Ascending aorta (tissue), 2 donors: ENCODE measurements at places on chromosomes 3 and 15. TPM values are rescaled to one million over a fixed set of nuclear protein-coding genes. Genes with fewer than 3 reads are reported as not detected.

CCR4 gene
- 3.1 TPM for total RNA-seq

IL1RAP gene
- 12.8 TPM for total RNA-seq

STRA6 gene
- total RNA-seq: not detected

CDHR4 gene
- not detected for total RNA-seq

TSC22D2 gene
- total RNA-seq: 17.9 TPM

FYCO1 gene
- 56.2 TPM for total RNA-seq

DNA sequence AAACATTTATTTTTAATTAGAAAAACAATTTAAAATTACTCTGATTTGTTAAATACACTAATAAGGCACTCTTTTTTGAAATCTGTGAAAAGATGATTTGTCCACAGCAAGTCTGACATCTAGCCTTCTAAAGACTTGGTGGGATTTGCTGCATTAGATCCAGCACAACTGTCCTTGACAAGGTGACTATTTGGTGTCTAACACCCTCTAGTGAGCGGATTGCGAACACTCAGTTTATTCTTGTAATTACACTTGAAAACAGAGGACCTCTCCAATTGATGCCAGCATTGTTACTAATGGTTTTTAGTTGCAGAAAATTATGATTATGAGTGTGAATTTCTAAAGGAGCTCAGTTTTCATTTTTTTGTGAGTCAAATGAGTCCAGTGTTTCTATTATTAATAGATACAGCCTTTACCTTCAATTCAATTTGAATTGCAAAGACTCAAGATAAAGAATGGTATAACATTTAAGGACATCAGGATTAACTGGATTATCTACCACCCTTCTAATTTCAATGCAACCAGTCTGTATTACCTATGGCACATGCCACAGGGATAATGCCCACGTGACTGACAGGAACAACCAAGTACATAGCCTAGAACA, 29.7 kb upstream of the STRIT1 start:
- no peak for DNase-seq

- no peak for DNase-seq
These were observed 13.2 kb upstream of the TIPARP start for GRCh38 chr3:156661155-156661554.

DNA sequence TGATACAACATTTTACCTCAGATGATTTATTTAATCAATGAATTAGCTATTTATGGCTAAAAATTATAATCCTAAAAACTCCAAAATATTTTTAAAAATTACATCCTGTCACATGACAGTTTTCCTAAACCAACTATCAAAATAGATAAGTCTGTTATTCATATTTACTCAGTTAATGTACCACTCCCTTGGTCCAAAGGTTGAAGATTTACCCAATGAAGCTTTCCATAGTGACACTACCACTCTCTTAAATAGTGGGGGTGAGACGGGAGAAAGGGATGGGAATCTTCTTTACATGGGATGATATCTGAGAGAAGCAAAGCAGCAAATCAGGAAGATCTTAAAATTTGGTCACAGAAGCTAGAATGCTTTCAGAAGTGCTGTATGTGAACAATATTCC, 30.5 kb downstream of the XRN1 start:
- no peak for DNase-seq

DNA sequence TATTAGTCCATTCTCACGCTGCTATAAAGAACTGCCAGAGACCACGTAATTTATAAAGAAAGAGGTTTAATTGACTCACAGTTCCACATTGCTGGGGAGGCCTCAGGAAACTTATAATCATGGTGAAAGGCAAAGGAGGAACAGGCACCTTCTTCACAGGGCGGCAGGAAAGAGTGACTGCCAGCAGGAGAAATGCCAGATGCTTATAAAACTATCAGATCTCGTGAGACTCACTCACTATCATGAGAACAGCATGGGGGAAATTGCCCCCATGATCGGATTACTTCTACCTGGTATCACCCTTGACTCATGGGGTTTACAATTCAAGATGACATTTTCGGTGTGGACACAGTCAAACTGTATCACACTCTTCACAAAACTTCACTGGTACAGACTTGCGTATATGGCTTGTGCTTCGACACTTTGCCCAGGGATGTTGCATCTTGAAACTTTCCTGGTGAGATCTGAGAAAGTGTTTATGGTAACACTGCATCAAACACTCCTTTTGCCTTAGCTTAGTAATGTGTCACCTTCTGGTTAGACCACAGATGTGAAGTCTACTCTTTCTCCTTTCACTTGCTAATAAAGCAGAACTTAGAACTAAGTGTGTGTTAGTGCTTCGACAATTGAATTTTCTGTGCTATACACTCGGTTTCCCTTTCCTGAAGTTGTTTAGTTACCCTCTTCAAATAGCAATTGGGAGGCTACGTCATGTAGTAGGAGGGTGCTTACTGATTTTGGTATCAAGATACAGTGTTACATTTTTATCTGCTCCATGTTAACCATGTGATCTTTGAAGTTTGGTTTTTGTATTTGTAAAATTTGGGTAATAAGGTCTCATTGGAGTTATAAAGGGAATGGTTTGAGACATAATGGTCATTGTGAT, 185.7 kb downstream of the LPP start:
- no peak for DNase-seq

- no peak for DNase-seq
These were observed 37.1 kb upstream of the NR2F2 start for GRCh38 chr15:96293441-96293840.

- no peak for DNase-seq
These were observed 59.1 kb upstream of the CDV3 start for GRCh38 chr3:133514418-133514817.

GRCh38 chr3:141735176-141735575, 2.9 kb upstream of the RNF7 start:
- no peak for DNase-seq

- DNase-seq: no peak
These were observed 3.3 kb downstream of the C3orf70 start for GRCh38 chr3:185149591-185149990.

DNA sequence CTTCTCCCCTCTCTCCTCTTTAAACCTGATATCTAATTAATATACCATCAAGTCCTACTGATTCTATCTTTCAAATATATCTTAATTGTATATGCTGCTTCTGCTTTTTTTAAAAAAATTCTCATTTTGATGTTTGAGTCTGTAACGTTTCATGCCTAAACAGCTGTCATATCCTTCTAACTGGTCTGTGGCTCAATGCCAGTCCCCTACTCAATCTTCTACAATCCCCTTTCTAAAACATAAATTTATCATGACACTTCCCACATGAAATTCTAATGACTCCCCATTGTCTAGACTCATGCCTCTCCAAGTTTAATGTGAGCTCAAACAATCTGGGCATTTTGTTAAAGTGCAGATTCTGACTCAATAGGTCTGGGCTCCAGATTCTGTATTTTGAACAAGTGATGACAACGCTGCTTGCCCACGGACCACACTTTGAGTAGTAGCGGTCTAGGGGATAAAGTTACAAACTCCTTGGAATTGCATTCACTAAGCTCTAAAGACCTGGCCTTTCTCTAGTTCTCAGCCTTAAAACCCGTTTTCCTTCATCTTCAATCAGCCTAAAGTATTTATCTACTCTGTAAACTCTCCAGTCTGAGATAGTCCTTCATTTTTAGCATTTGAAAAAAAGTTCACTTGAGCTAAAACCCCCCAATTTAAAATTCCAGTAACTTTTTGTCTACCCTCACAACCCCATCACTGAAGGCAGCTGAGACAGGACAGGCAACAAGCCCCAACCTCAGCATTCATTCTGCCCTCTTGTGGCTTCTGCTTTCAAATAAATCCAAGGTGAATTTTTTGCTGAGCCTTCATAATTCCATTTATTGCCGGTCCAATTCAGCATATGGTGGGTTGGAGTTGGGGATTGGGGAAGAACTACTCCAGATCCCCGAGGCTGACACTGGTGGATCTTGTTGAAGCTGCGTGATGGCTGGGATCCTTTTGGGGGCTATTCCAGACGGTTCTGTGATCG, 88.1 kb upstream of the THRB start:
- DNase-seq: no peak

DNA sequence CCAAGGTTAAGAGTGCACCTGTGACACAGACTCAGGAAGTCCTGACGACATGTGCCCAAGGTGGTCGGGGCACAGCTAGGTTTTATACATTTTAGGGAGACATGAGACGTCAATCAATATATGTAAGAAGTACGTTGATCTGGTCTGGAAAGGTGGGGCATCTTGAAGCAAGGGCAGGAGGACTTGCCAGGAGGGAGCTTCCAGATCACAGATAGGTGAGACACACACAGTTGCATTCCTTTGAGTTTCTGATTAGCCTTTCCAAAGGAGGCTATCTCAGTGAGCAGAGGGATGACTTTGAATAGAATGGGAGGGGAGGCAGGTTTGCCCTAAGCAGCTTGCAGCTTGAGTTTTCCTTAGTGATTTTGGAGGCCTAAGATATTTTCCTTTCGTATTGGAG, 257.4 kb downstream of the CGGBP1 start:
- no peak for DNase-seq

GRCh38 chr3:14906355-14906971, 40.9 kb upstream of the NR2C2 start:
- no peak for DNase-seq

DNA sequence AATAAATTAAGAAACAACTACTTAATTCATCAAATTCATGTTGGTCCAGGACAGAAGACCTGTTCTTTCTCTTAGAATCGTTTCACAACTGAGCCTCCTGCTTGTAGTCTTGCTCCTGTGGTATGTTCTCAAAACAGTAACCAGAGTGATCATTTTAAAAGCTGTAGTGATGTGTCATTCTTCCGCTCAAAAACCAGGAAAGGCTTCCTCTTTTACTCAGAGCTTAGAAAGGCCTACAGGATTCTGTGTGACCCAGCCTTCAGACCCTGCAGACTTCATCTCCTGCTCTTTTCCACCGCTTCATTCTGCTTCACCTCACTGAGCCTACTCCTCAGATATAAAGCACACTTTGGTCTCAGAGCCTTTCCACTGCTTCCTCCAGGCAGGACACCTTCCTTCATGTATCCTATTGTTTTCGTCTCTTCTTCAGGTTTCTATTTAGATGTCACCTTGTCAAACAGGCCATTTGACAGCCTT, 22.7 kb downstream of the ST6GAL1 start:
- no peak for DNase-seq

DNA sequence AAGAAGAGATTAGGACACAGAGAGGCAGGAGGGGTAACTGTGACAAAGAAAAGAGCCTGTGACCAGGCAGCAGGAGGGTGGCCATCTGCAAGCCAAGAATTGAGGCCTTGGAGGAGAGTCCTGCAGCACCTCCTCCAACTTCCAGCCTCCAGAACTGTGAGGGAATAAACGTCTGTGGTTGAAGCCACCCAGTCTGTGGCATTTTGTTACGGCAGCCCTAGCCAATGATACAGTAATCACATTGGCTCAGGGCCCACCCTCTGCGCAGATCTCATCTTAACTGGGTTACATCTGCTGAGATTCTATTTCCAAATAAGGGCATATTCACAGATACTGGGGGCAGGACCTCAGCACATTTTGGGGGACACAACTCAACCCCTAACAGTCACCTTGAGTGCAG, 11.3 kb downstream of the SELENOS start:
- no peak for DNase-seq

- DNase-seq: no peak
These were observed 19.0 kb upstream of the CHCHD6 start for GRCh38 chr3:126685021-126685420.

- no peak for DNase-seq
These were observed 46.2 kb upstream of the PRTG start for GRCh38 chr15:55789066-55789660.

DNA sequence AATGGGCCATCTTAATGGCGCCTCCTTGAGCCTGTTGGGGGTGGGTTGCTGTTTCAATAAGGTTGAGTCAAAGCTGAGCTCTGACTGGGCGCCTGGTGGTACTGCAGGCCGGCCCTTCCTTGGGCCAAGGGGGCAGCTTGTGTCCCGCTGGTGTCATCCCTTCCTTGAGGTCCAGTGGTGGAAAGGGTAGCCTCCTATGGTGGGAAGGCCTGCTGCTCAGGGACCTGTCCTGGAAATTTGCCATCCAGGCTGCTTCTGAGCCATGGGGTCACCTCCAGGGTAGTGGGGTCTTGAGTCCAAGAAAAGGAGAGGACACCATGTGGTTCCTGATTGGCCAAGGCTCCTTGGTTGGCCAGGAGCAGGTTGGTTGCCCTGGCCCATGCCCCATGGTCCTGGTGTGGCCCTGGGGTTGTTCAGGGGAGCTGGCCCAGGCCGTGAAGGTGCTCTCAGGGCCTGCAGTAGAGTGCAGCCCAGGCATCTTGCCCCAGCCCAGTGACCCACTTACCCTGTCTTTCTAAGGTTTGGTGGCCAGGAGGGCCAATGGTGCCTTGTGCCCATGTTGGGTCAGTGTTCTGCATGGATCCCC, 188.7 kb downstream of the UBE3A start:
- no peak for DNase-seq

DNA sequence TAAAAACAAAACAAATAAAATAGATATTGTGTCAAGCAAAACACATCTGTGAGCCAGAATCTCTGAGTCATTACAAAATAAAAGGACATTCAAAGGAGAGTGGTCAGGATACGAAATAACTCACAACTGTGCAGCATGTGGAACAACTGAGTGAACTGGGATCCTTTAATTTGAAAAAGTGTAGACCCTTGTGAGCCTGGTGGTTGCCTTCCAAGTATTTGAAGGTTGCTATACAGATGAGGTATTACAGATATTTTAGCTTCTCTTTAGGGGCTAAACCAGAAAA, 26.7 kb downstream of the KCNMB2 start:
- no peak for DNase-seq

DNA sequence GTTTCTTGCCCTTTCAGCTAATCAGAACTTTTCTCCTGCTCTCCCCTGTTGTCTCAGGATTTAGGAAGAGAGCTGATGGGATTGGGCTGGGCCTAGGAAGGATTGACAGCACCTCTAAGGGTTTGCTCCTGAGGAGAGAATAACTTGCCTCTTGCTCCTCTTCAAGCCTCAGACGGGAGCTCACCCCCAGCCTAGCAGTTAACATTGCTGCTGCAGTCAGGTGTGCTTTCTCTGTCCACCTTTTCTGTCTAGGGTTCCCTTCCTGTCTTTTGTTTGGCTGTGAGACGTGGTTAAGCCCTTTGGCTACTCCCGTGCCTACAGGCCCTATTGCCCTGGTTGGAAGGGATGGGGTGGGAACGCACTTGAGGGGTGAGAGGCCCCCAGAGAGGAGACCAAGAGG, 20.1 kb downstream of the TMEM108 start:
- no peak for DNase-seq

DNA sequence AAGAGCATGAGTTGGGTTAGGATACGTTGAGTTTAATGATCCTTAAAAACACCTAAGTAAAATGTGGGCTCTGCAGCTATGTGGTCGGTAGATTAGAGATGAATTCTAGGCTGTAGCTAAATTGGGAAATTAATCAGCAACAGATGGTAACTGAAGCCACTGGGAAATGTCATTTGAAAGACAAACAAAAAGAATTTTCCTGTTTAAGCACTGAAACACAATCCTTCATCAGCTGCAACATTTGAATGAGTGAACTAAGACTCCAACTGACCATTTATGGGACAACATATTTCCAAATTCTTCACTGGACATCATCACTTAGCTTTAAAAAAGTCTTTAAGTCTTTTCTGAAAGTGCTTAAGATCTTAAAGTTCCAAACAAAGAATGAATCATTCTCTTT, 226.9 kb downstream of the ZNF385D start:
- DNase-seq: no peak
